ENCODE measurements at places on chromosomes 4 and X. TPM values are rescaled to one million over a fixed set of nuclear protein-coding genes. Genes with fewer than 3 reads are reported as not detected.

POLN gene
- 0.29 TPM for total RNA-seq

- no peak for DNase-seq
These were observed 47.3 kb upstream of the SMIM31 start for GRCh38 chr4:164706675-164707074.

GRCh38 chrX:80317646-80318045, 102.6 kb upstream of the TENT5D start:
- no peak for DNase-seq

DNA sequence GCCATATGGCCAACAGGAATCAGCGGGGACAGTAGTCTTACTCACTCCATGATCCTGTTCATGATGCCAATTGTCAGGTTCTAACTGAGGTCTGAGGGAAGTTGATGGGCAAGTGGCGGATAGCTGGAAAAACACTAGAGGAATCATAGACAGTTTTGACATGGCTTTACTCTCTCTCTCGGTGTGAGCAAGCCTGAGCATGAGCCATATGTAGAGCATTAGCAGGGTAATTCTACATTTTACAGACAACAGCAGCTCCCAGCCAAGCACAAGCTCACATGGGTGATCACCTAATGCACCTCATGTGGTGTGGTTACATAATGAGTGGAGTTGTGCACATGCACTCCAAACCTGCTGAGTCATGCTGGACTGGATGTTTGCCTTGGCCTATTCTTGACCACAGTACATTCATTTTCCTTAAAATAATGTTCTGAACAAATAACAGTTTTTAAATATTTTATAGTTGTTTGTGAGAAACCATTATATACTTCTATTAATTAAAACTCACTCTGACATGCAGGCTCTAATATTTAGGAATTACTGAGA, 429.2 kb downstream of the GPAT3 start:
- no peak for DNase-seq

DNA sequence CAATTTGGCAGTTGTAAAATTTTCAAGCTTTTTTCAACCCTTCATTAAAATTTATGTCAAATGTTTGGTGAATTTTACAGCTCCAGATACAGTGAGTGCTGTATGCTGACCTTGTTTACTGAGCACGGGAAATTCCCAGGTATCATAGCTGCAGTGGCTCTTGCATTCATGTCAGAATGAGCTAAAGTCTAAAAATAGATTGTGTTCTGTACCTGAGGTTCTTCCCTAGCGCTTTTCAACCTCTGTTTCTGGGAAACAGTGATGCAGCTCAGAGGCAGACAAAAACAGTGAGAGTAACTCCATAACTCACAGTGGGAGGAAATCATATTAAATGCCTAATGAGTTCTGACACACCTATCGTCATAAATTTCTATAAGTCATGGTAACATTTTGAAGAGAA, 393.8 kb upstream of the GNPDA2 start:
- DNase-seq, result peak; percentile 22
